Adipocyte (in vitro differentiated cells): ENCODE measurements at places on chromosomes 7 and 10.
A peak's percentile ranks its signal among the peaks of the same experiment; 100 is the strongest.

DNA sequence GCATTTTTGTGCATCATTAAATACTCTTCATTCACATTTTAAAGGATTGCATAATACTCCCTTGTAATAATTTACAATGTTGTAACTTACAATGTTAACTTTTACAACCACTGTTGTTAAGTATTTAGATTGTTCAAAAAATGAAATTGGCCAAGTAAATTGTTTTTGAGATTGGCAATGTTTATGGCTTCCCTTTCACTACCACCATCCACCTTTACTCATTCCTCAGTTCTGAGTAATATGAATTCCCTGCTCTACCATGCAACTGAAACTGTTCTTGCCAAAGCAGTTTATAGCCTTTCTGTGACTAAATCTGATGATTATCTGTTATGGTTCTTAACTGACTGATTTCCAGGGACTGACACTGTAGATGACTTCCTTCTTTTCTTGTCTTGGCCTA is 80.5 kb upstream of the TMEM106B start:
- no peak for DNase-seq

DNA sequence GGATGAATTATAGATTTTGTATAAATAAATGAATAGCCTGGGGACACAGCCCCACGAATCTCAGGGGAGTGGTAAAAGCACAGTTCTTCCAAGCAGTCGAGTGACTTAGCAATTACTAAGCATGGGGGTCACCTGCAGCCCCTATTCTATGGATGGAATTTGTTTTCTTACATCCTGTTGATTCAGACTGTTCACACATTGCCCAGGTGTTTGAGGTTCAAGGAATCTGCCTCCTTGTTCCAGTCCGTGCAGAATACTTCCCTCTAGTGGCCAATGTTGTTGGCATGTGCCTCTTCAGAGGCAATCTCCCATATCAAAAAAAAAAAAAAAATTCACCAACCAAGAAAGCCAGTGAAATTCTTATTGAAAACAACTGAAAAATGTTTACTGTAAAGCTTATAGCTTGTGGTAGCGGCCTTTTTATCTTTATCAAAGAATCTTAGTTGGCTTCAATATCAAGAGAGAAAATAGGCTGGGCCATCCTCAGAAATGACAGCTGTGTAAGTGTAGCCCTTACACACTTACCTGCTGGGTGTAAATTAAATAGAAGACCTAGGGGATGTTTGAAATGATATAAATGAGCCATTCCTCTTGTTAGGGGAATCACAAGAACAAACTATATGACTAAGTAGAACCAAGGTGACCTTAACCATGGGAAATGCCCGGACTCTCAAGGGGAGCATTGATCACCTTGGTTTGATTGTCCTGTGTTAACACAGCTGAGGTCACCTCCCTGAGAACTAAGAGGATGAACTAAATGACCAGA is 7.8 kb downstream of the LIPM start:
- DNase-seq = peak; percentile 88

GRCh38 chr10:6539833-6540232 is 40.2 kb downstream of the PRKCQ start:
- no peak for DNase-seq

GRCh38 chr7:151468217-151469018 is 28.5 kb upstream of the CRYGN start:
- no peak for DNase-seq

DNA sequence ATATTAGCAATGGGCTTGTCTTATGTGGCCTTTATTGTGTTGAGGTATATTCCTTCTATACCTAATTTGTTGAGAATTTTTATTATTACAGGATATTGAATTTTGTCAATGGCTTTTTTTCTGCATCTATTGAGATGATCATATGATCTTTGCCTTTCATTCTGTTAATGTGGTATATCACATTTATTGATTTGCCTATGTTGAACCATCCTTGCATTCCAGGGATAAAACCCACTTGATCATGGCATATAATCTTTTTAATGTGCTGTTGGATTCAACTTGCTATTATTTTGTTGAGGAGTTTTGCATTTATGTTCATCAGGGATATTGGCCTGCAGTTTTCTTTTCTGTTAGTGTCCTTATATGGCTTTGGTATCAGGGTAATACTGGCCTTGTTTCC is 91.8 kb upstream of the KLF14 start:
- DNase-seq = no peak

DNA sequence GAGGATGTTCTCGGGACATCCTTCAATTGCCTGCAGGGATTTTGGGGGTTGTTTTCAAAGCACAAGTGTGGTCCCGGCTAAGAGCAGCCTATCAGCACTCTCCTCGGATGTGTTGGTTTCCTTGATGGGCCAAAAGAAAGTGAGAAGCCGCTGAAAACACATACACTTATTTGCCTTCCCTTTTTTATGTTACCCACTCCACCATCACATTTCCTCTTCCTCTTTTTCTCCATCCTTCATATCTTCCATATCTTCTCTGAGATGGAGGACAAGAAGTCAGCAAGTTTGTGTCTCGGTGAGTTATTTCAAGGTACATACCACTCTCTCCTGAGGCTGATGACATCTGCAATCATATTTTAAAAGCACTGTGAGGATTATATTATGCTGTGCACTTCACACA is 64.0 kb downstream of the ZNF33B start:
- no peak for DNase-seq

DNA sequence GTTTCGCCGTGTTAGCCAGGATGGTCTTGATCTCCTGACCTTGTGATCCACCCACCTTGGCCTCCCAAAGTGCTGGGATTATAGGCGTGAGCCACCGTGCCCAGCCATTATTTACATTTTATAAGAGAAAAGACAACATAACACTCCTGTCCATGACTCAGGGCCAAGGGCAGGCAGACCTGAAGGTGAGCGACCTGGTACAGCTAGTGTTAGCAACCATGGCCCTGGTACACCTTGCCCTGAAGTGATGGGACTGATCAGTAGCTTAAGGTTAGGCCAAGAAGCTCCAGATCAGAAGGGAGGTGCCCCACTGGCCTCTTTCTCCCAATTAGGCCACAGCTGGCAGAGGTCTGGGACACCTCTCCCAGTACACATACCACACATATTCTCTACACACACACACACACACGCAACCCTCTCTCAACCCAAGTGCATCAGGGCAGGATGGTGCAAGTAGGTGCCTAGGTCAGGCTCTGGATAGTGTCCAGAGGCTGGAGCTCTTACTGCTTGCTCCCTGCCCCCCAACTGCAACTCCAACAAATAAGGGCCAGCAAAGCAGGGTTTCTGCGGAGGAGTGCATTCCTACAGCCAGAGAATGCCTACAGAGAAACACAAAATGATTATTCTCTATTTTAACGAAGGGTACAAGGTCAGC is 43.8 kb downstream of the DPCD start:
- DNase-seq = no peak

- peak; percentile 89 for DNase-seq
Measured at GRCh38 chr10:47164126-47164799, 135.7 kb upstream of the GDF10 start.

DNA sequence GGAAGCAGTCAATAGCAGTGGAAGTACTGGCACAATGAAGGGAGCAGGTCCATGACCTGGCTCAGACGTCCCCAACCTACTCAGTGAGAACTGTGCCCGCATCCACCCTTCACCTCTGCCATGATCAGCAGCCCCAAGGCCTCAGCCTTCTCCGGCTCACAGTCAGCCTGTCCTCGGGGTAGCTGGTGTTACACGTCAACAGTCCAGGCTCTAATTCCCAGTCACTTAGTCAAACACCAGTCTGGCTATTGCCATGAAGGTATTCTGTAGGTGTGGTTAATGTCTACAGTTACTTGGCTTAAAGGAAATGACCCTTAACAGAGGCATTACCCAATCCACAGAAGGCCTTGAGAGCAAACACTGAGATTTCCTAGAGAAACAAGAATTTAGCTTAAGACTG is 49.1 kb downstream of the GRB10 start:
- peak; percentile 55 for DNase-seq

DNA sequence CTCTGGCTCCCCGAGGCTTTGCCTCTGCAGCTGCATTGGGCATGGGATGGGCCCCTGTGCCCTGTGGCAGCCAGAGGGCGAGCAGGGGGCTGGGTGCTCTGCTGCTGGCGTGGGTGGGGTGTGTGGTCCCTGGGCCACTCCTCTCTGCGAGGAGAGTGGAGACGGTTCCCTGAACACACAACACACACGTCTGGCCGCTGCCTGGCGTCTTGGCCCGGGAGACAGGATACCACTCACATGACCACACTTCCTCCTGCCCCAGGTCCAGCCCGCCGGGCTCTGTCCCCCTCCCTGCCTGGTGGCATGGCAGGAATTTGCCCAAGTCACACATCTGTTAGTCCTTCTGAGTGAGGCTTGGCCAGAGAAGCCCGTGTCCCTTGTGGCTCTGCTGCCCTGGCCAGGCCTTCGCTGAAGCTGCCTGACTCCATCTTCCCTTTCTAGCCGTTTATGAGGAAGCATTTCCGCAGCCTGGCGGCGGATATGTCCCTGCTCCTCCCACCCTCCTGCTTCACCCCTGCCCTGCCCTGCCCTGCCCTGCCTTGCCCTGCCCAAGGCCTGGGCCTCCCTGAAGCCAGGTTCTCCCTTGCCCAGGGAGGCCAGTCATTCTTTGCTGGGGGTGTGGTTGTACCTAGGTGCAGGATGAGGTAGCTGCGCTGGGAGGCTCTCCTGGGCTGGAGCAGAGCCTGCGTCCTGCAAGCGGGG is 3.0 kb downstream of the BRI3 start:
- DNase-seq = peak; percentile 77

- DNase-seq = peak; percentile 67
Measured at GRCh38 chr7:94313926-94314325, 80.8 kb upstream of the COL1A2 start.

GRCh38 chr7:158898025-158898424 is 41.7 kb downstream of the DYNC2I1 start:
- no peak for DNase-seq

DNA sequence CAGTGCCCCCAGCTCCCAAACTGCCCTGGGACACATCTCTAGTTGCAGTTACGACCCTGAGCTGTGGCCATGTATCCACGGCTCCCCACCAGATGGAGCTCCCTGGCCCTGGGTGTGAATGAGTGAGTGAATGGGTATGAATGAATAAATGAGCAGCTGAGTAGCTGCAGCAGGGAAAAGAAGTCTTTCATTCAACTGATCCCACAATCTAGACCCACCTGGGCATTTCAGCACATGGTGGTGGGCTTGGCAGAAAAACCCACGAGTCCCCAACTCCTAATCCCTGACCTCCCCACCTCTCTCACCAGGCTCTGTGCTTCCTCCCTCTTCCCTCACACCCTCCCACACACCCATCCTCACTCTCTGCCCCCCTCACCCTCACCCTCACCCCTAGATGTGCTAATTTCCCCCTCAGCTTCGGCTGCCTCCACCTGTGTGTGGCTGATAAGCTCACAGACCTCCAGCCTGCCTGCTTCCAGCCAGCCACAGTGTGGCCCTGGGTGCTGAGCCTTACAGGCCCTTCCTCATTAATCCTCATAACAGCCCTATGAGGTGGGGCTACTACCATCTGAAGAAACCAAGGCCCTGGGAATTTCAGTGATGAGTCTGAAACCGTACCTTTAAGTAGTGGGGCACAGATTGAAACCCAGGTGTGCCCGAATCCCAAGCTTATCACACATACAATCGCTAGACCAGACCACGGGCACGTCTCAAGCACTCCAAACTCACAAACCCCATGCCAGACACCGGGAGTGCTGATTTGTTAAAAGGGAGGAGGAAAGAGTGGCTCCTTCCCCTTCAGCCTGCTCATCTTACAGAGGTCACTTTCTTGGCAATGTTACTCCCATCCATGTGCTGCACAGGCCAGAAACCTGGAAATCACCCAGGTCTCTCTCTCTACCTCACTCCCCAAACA is 2.2 kb upstream of the ATP6V1F start:
- peak; percentile 33 for DNase-seq

- DNase-seq = no peak
Measured at GRCh38 chr7:42055171-42055570, 181.8 kb downstream of the GLI3 start.

- DNase-seq = peak; percentile 82
Measured at GRCh38 chr7:90453259-90453891, 16.1 kb upstream of the PTTG1IP2 start.

DNA sequence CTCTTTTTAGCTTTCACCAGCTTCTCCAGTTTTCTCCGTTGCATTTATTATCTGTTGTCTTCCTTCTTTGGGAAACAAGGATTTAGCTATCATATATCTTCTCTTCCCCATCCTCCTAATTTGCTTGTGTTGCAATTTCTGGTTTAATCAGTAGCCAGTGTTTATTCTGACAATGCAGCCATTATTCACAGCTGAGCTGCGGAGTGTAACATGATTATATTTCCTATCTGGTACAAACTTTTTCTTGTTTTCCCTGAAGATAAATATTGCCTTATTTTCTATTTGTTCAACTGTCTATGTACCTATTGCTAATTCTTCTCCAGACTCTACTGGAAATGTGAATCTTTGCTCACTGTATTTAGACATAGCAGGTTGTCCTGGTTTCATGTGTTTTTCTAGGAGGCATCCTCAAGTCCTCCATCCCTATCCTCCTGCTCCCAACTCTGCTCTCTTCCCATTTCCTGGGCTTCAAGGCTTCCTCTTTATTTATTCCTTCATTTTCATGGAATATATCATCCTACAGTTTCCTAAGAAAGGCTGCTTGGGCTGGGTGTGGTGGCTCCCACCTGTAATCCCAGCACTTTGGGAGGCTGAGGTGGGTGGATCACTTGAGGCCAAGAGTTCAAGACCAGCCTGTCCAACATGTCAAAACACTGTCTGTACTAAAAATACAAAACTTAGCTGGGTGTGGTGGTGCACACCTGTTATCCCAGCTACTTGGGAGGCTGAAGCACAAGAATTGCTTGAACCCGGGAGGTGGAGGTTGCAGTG is 72.4 kb upstream of the KDM7A start:
- DNase-seq = no peak

- peak; percentile 93 for DNase-seq
Measured at GRCh38 chr10:74145133-74145532, 5.5 kb downstream of the AP3M1 start.

DNA sequence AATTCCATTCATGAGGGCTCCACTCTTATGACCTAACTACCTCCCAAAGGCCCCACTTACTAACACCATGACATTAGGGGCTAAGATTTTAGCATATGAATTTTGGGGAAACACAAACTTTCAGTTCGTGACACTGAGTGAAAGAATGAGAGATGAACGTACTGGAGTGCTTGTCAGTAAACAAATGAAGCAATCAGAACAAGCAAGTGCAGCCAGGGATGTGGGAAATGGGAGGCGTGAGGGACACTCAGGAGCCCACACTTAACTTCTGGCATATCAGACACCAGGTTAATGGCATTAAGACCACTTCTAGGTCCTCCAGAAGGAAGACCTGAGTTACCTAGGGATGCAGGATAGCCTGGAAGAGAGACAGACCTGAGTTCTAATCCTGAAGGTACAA is 2.3 kb upstream of the MDFIC start:
- no peak for DNase-seq

DNA sequence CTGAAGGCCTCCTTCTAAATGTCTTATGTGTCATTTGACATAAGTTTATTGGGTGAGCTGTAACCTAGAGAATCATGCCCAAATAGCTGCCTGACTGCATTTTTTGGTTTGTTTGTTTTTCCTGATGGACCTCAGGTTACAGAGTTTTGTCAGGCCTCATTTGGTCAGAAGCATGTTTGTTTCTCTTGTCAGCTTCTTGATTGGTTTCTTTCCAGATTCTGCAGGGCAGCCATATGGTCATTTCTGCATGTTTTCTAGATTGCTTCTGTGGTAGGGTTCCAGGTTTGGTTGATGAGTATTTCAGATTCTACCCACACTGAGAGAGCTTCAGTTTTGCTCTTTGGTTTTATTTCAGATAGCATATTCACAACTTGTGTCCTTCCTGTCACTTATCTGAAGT is 28.0 kb downstream of the GLCCI1 start:
- DNase-seq = peak; percentile 43
